Amniotic stem cell (primary cell): ENCODE measurements at places on chromosomes 2 and 18.

DNA sequence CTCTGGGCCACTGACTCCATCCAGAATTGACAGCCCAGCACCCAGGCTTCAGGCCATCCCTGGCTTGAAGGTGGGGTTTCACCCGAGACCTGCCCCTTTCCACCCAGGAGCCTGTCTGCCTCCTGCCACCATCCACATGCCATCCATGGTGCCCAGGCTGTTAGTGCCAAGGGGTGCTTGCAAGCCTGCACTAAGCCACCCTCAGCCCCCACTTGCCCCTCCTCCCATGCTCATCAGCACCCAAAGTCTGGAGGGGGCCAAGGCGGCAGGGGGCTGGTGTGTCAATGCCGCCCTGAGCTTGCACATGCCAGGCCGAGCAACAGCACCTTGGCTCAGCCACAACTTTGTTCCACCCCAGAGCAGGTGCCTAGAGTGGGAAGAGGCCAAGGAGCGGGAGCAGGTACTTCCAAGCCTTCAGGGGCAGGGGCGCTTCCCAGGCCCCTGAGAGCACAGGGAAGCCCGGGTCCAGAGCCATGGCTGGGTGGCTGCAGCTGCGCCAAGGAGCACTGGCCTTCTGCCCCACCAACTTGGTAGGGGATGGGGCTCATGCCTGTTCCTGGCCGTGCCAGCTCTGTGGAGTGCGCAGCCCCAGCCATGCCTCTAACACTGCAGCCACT lies 12.0 kb downstream of the SRD5A2 start:
- DNase-seq: no peak

GRCh38 chr2:241701149-241701398 lies 765 bp upstream of the ING5 start:
- no peak for DNase-seq

DNA sequence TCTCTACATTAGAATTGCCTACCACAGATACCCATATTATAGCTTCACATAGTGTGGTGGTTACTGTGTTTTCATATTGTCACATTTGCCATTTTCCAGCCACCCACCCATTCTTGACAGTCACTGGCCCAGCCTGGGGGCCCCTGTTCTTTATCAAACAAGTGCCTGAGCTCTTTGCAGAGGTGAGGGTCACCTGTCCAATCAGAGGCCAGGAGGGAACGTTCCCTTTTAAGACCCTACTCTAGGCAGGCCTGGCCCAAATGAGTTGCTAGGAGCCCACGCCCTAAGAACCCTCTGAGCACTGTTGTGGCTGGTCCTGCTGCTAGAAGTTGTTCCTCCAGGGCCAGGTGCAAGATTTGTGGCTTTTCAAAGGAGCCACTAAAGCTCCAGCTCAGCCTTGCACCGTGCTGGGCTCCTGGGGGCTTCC lies 5.2 kb downstream of the IL37 start:
- DNase-seq: no peak

DNA sequence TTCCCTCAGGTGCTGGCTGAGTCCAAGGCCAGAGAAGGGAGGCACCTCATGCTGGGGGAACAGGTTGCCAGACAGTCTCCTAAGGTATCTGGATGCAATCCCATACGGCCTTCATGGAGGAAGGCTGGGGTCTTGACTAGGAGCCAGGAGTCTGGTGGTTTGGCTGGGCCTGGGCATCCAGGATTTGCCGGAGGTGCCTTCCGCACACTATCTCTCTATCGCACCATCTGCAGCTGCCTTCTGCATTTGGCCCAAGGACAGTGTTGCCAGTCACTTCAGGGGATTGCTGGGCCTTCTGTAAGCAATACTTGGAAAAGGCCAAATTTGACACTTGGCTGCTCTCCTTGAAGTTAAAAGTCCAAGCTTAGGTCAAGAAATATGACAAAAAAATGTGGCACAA lies 327.2 kb downstream of the EN1 start:
- DNase-seq: no peak

DNA sequence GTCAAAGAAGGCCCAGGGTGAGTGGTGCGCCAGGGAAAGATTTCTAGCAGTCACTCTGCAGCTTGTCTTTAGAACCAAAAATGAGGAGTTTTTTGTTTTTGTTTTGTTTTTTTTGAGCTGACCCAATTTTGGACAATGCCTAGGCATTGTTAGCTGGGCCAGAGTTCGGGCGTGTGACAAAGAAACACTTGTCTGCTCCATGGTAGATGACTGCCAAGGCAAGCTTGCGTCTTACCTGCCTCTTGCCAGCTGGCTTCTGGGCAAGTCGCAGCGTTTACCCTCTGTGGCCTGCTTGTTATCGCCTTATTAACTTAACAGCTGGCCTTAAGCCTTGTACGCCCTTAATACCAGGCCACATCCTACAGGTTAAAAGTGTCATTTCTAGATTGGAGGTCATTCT lies 114.3 kb downstream of the GALNT1 start:
- DNase-seq: no peak

GRCh38 chr2:112239862-112240261 lies 15.0 kb downstream of the ZC3H8 start:
- DNase-seq: no peak

DNA sequence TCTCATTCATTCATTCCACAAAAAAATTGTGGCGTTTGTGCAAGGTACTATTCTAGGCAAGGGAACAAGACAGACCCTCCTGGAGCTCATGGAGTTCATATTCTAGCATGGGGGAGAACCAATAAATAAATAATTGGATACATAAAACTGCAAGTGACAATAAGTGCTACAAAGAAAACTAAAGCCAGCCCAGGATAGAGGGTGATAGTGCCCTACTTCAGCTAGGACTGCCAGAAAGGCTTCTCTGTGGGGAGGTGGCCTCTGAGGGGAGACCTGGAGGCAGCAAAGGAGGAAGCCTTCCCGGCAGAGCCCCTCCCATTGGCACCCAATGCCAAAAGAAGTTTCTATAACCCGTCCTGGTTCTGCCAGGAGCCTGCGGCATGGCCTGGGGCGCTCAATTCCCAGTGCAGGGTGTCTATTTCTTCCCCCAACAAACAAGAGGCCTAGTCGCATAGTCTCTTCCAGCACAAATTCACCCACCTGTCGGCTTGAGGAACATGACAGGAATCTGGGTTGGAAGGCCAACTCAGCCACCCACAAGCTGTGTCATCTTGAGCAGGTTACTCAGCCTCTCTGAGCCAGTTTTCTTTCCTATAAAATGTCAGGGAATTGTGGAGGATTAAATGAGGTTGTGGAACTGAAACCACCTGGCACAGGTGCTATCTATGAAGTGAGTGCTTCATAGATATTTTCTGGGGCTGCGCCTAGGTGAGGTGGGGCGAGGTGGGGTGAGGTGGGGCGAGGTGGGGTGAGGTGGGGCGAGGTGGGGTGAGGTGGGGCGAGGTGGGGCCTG lies 94.3 kb downstream of the ZFP36L2 start:
- no peak for DNase-seq

DNA sequence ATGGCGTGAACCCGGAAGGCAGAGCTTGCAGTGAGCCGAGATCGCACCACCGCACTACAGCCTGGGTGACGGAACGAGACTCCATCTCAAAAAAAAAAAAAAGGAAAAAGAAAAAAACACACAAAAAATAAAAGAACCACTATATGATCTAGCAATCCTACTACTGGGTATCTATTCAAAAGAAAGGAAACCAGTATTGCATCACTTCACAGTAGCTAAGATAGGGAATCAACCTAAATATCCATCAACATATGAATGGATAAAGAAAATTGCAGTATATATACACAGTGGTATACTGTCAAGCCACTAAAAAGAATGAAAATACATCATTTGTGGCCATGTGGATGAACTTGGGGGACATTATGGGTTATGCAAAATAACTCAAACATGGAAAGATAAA lies 37.9 kb downstream of the METTL21A start:
- no peak for DNase-seq

DNA sequence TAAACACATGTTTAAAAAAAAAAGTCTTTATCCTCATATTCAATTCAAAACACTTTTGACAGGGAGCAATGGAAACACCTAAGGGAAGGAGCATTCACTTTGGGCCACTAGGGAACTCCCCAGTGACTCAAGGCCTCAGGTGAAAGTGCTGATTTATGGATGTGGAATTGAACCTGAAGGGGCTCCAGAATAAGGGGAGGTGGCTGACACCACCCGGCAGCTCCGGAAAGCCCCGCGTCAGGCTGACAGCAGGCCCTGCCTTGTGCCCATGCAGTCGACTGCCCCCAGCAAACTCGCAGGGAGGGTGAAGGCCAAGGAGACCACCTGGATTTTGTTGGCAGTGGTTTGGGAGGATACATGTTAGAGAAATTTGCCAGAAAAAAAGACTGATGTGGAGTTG lies 275.3 kb upstream of the NCKAP5 start:
- no peak for DNase-seq

DNA sequence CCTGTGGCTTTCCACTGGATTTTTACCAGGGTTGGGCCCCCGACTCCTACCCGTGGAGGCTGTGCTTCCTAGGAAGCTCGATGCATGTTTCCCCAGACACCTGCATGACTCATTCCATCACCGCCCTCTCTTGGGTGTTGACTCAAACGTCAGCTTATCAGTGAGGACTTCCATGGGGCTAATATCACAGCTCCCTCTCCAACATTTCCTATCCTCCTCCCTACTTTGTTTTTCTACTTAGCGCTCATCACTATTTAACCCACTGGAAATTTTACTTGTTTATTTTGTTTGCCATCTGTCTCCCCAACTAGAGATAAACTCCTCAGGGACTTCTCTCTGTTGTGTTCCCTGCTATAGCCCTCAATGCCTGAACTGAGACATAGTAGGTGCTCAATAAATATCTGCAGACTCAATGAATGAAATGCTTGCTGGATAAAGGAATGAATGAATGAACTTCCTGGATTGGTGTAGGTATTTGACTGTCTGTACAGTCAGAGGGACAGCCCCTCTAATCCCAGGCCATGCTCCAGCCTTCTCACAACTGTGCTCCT lies 89.7 kb upstream of the MSH2 start:
- DNase-seq: no peak

DNA sequence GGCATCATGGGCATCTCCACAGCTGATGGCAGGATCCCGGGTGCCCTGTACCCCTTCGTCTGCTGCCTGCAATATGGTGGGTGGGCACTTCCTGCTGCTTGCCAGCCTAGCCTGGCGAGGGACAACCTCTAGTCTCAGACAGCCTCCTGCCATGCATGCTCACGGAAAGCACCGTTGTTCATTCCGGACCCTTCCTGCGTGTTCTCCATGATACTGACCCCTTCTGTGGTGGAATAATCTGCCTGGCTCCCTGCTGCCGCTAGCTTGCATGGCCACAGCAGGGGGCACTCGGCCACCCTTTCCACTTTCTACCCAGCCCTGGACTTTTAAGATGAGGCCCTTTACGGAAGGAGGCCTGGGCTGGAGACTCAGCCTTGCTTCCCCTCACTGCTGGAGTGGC lies 12.0 kb downstream of the PCARE start:
- no peak for DNase-seq

DNA sequence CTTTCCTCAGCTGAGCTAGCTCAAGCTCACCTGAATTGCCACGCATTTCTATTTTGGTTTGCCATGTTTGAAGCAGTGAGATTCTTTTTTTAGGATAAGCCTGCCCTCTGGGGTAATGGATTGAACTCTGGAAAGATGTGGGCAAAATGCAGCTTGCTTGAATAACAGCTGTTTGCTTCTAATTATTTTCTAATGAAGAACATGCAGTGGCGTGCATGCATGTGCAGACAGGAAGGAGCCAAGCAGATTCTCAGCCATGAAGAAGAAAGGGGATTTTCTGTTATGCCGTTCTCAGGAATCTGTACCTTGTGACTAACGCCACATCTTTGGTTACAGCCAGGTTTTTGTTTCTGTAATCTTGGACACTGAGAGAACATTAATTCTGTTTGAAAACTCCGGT lies 171.2 kb downstream of the ANTXR1 start:
- DNase-seq: no peak

DNA sequence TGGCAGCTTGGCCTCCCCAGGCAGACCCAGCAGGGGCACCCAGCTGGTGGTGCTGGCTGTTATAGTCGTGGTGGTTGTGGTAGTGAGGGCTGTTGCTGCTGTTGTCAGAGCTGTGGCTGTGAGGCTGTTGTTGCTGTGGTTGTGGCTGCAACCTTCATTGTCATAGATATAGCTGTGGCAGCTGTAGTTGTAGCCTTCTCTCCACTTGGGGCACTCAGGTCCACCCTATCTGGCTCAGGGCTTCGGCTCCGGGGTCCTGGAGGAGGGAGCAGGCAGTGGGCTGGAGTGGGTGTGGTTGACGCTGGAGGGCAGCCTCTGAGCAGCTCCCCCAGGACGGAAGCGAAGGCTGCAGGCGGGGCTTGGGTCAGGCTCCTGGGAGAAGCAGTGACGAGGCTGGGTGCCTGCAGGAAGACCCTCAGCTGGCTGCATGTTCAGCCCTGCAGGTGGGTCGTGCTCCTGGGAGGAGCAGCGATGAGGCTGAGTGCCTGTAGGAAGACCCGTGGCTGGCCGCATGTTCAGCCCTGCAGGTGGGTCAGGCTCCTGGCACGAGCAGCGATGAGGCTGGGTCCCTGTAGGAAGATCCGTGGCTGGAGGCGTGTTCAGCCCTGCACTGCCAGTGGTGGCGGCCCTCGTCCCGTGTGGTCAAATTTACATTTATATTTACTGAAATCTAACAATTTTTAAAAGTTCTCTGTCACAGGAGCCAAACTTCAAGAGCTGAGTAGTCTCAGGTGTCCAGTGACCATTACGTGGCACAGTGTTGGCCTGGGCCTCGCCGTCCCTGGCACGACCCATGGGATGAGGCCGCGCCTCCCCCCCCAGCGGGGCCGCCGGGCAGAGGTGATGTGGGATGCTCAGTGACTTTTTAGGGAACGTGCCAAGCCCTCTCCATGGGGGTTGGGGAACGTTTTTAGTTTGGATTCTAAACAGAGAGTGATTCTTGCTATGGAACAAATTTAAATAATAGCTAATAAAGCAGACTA lies 79.2 kb upstream of the PXDN start:
- DNase-seq: no peak

- DNase-seq: no peak
Measured at GRCh38 chr18:55422456-55423180, 165.4 kb downstream of the TCF4 start.

DNA sequence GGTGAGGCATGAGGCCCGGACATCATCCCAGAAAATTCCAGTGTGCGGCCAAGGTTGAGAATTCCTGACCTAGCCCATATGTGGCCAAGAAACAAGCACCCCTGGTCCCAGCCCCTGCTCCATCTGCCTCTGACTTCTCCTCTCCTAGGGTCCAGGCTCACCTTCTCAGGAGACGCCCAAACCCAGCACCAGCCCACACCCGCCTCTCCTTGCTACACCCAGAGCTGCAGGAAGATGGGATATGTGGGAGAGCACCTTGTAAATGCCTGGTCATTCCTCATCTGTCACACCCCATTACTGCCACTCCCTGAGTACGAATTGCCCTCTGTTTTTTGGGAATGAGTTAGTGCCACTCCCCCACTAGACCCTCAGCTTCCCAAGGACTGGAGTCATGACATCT lies 7.3 kb upstream of the ATP6V1B1 start:
- no peak for DNase-seq

GRCh38 chr2:190742431-190742830 lies 93.5 kb downstream of the NAB1 start:
- no peak for DNase-seq

- no peak for DNase-seq
Measured at GRCh38 chr18:25352629-25353005, 651 bp upstream of the ZNF521 start.

GRCh38 chr2:187976259-187976985 lies 315.3 kb upstream of the GULP1 start:
- no peak for DNase-seq
